ENCODE measurements at places on chromosomes 2 and 18. TPM values are rescaled to one million over a fixed set of nuclear protein-coding genes. Genes with fewer than 3 reads are reported as not detected.

Gene POTEJ
- total RNA-seq = not detected

Gene TUBA3E
- total RNA-seq = not detected

Gene TCF23
- not detected for total RNA-seq

Gene PCARE
- total RNA-seq = 0.22 TPM

Gene HOXD13
- not detected for total RNA-seq

Gene BCL2
- 31.3 TPM for total RNA-seq

Gene PIEZO2
- total RNA-seq = 40.4 TPM

Gene SERPINB11
- total RNA-seq = not detected

Gene RNF125
- 4.1 TPM for total RNA-seq

Gene CFAP65
- 1.00 TPM for total RNA-seq

Gene LCT
- total RNA-seq = not detected

Gene WNT10A
- total RNA-seq = 1.0 TPM

Gene SNTG2
- total RNA-seq = 5.7 TPM

Gene GPC1
- total RNA-seq = 137 TPM

Gene REG3G
- not detected for total RNA-seq

Gene SCG2
- 58.9 TPM for total RNA-seq

Gene STON1
- total RNA-seq = 2.8 TPM

Gene CNTNAP5
- total RNA-seq = 72.2 TPM

Gene REEP1
- total RNA-seq = 63.2 TPM

Gene IAH1
- total RNA-seq = 65.3 TPM

Gene ITM2C
- 558 TPM for total RNA-seq

All from dorsolateral prefrontal cortex (tissue), 122 donors.